ENCODE measurements at places on chromosomes 3 and 15. TPM values are rescaled to one million over a fixed set of nuclear protein-coding genes. Genes with fewer than 3 reads are reported as not detected.

- no peaks in the 10 kb centered on the region for H3K36me3 ChIP-seq
- H3K4me3 ChIP-seq: no peak overlapping the region
- no peaks in the 10 kb centered on the region for H3K4me1 ChIP-seq
- no peaks in the 10 kb centered on the region for H3K27me3 ChIP-seq
These were observed 8.9 kb upstream of the GABRB3 start for GRCh38 chr15:26781816-26782215.

GRCh38 chr3:51986010-51986947, 2.9 kb downstream of the ACY1 start:
- no peak for DNase-seq
- no peaks in the 10 kb centered on the region for H3K27me3 ChIP-seq
- peaks cover 1% of the 10 kb centered on the region for H3K36me3 ChIP-seq
- peaks cover 17% of the 10 kb centered on the region for H3K4me1 ChIP-seq
- no peak overlapping the region for H3K4me3 ChIP-seq

GRCh38 chr15:22974745-22975144, 5.4 kb downstream of the CYFIP1 start:
- H3K27me3 ChIP-seq: no peaks in the 10 kb centered on the region
- H3K4me3 ChIP-seq: no peak overlapping the region
- no peaks in the 10 kb centered on the region for H3K36me3 ChIP-seq
- no peak for DNase-seq
- H3K4me1 ChIP-seq: peaks cover 6% of the 10 kb centered on the region

The ROBO1 gene
- total RNA-seq: 42.6 TPM

The SNRPA1 gene
- total RNA-seq: 47.8 TPM

The CNOT10 gene
- total RNA-seq: 15.6 TPM

DNA sequence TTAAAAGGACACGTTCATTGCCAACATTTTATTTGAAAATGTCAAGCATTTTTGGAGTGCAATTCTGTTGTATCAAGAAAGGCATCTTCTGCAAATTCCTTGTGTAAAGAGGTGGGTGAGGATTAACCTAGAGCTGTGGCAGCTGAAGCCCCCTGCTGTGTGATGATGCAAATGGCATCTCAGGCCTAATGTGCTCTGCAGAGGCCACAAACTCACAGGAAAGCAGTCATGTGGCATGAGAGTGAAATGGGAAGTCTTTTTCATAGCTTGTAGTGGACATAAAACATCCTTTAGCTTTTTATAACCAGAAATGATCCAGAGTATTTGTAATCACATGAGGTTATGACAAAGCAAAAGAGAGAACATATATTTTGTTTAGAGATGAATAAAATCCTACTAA, 6.4 kb downstream of the CADM2 start:
- peaks cover 7% of the 10 kb centered on the region for H3K4me1 ChIP-seq
- H3K27ac ChIP-seq: no peak overlapping the region
- H3K27me3 ChIP-seq: peaks cover 17% of the 10 kb centered on the region
- no peak overlapping the region for H3K4me3 ChIP-seq

The RPL15 gene
- 1,910 TPM for total RNA-seq

The NTRK3 gene
- 0.09 TPM for total RNA-seq

The OXTR gene
- total RNA-seq: 3.8 TPM

The ZNF501 gene
- 0.85 TPM for total RNA-seq

The TTLL13 gene
- total RNA-seq: not detected

DNA sequence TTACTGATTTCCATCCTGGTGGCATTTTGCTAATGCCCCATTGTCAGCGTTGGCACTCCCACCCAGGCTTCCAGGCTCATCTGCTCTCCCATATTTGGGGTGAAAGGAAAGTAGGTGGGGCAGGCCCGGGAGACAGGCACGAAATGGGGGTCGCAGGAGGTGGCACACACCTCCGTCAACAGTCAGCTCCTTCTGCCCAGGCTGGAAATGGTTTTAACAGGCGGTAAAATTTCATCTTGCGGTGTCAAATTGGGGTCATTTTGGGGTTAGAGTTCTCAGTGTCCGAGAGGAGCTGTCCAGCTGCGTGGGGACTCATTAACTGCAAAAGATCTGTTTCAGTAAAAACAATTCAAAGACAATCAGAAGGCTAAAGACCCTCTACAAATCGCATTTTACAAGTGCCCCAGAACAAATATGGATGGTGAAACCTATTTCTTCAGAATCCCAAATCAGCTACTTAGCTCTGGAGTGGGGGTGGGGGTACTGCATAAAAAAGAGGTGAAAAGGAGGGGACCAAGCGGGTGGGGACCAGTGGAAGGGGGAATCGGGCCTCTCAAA, 4.2 kb upstream of the MEIS2 start:
- H3K4me1 ChIP-seq: peaks cover 14% of the 10 kb centered on the region
- DNase-seq: no peak
- peak overlapping the region; percentile 95 for H3K27ac ChIP-seq
- H3K27me3 ChIP-seq: peaks cover 40% of the 10 kb centered on the region

DNA sequence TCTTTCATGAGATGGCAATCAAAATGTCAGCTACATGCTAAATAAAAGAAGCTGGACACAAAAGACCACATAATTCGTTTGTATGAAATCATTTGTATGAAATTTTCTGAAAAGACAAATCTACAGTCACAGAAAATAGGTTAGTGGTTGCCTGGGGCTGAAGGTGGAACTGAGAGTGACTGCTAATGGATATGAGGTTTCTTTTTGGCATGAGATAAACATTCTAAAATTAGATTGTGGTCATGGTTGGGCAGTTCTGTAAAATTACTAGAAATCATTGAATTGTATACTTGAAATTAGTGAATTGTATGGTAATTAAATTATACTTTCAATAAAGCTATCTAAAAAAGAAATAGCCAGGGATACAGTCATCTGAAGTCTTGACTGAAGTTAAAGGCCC, 2.7 kb upstream of the DMXL2 start:
- no peaks in the 10 kb centered on the region for H3K27me3 ChIP-seq
- H3K27ac ChIP-seq: no peak overlapping the region
- H3K36me3 ChIP-seq: no peaks in the 10 kb centered on the region
- no peak for DNase-seq
- H3K4me1 ChIP-seq: peaks cover 30% of the 10 kb centered on the region
- no peak overlapping the region for H3K4me3 ChIP-seq

DNA sequence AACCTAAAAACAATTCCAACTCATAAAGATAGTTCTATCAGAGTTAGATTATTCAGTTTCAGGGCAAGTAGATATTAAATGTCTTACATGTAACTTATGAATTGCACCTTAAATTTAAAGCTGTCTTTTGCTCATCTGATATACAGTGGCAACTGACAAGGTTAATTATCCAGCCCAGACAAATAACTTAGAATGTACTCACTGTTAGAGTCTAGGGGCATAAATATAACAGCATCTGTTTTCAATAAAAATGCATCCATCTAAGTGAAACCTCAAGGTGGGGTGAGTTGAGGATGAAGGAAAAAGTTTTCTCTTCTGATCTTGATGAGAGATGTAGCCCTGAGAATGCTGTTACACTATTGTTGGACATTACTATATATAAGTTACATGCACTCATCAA, 112.6 kb downstream of the FBN1 start:
- no peak overlapping the region for H3K27ac ChIP-seq
- no peak overlapping the region for H3K4me3 ChIP-seq
- no peak for DNase-seq
- peaks cover 6% of the 10 kb centered on the region for H3K27me3 ChIP-seq
- H3K36me3 ChIP-seq: peaks cover 12% of the 10 kb centered on the region

GRCh38 chr3:170562080-170562479, 23.8 kb downstream of the SLC7A14 start:
- DNase-seq: no peak
- H3K27me3 ChIP-seq: no peaks in the 10 kb centered on the region
- no peak overlapping the region for H3K27ac ChIP-seq
- no peaks in the 10 kb centered on the region for H3K36me3 ChIP-seq
- H3K4me1 ChIP-seq: no peaks in the 10 kb centered on the region
- no peak overlapping the region for H3K4me3 ChIP-seq

- no peak overlapping the region for H3K27ac ChIP-seq
- H3K36me3 ChIP-seq: no peaks in the 10 kb centered on the region
- H3K27me3 ChIP-seq: no peaks in the 10 kb centered on the region
- DNase-seq: no peak
- peak overlapping the region; percentile 50 for H3K4me3 ChIP-seq
These were observed 69.6 kb upstream of the ATP13A3 start for GRCh38 chr3:194556086-194557056.

The FSIP1 gene
- total RNA-seq: 0.57 TPM

DNA sequence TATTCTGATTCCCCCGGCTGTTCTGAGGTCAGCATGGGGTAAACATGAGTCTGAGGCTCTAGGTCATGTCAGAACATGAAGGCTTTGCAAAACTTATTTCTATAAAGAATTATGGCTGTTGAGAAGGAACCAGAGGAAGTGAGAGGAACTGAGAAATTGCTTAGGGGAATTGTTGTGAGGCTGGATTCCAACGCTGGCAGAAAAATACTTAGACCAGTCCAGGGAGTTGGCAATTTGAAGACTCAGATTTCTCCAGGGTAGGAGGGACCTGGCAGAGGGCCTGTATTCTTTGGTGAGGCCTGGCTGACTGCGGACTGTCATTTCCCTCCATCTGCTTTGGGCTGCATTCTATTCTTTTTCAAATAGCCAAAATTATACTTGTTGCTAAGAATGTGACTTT, 155.5 kb downstream of the PLD1 start:
- H3K27me3 ChIP-seq: no peaks in the 10 kb centered on the region
- no peaks in the 10 kb centered on the region for H3K36me3 ChIP-seq
- H3K27ac ChIP-seq: peak overlapping the region; percentile 65
- H3K4me3 ChIP-seq: no peak overlapping the region

- no peak overlapping the region for H3K27ac ChIP-seq
- no peaks in the 10 kb centered on the region for H3K27me3 ChIP-seq
- H3K4me3 ChIP-seq: no peak overlapping the region
- DNase-seq: no peak
- no peaks in the 10 kb centered on the region for H3K4me1 ChIP-seq
These were observed 123.4 kb downstream of the EPHB1 start for GRCh38 chr3:134918441-134918840.

DNA sequence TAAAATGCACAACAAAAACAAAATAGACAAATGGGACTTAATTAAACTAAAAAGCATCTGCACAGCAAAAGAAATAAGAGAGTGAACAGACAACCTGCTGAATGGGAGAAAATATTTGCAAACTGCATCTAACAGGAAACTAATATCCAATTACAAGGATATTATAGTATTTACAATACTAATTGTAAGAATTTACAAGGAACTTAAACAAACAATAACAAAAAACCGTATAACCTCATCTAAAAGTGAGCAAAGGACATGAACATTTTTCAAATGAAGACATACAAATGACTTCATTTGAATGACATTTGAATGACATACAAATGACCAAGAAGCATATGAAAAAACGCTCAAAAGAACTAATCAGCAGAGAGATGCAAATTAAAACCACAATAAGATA, 66.4 kb downstream of the CSNK1G1 start:
- no peaks in the 10 kb centered on the region for H3K4me1 ChIP-seq
- H3K27ac ChIP-seq: no peak overlapping the region
- H3K4me3 ChIP-seq: no peak overlapping the region
- H3K36me3 ChIP-seq: no peaks in the 10 kb centered on the region
- no peaks in the 10 kb centered on the region for H3K27me3 ChIP-seq

DNA sequence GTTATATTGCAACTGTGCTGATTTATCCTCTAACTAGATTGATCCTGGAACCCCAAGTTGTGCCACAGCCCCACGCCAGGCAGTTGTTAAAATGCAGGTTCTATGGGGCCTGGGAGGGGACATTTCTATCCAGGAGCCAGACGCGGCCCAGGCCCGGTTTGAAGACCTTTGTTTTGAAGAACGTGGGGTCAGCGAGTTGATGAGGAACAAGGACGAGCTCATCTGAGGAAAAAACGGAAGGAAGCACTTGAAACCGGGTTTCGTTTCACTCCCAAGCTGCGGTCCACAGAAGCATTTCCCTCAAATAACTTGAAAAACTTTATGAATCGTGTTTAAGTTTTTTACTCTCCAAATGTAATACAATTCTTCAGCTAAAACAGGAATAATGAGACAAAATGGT, 76.4 kb downstream of the CHSY1 start:
- no peaks in the 10 kb centered on the region for H3K36me3 ChIP-seq
- H3K4me3 ChIP-seq: no peak overlapping the region
- no peak for DNase-seq
- no peaks in the 10 kb centered on the region for H3K27me3 ChIP-seq
- H3K27ac ChIP-seq: no peak overlapping the region

The NGLY1 gene
- total RNA-seq: 21.3 TPM

- H3K4me3 ChIP-seq: no peak overlapping the region
- no peaks in the 10 kb centered on the region for H3K27me3 ChIP-seq
- no peak for DNase-seq
- H3K36me3 ChIP-seq: no peaks in the 10 kb centered on the region
- H3K27ac ChIP-seq: no peak overlapping the region
These were observed 107.4 kb downstream of the ADAMTS17 start for GRCh38 chr15:100234158-100235029.

The LEO1 gene
- 38.3 TPM for total RNA-seq

GRCh38 chr3:3603351-3603750, 195.9 kb upstream of the LRRN1 start:
- DNase-seq: no peak
- no peak overlapping the region for H3K27ac ChIP-seq
- H3K36me3 ChIP-seq: no peaks in the 10 kb centered on the region
- no peak overlapping the region for H3K4me3 ChIP-seq

DNA sequence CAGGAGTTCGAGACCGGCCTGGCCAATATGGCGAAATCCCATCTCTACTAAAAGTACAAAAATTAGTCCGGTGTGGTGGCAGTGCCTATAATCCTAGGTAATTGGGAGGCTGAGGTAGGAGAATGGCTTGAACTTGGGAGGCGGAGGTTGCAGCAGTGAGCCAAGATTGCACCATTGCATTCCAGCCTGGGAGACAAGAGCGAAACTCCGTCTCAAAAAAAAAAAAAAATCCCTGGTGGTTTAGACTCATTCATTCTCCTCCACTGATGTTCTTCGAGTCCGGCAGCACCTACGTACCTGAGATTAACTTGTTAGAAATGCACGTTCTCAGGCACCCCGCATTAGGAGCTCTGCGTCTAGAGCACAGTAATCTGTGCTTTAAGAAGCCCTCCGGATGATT, 3.7 kb downstream of the MCTP2 start:
- peaks cover 8% of the 10 kb centered on the region for H3K4me1 ChIP-seq
- H3K36me3 ChIP-seq: no peaks in the 10 kb centered on the region
- no peak overlapping the region for H3K27ac ChIP-seq
- no peak for DNase-seq
- H3K4me3 ChIP-seq: no peak overlapping the region
- H3K27me3 ChIP-seq: no peaks in the 10 kb centered on the region

DNA sequence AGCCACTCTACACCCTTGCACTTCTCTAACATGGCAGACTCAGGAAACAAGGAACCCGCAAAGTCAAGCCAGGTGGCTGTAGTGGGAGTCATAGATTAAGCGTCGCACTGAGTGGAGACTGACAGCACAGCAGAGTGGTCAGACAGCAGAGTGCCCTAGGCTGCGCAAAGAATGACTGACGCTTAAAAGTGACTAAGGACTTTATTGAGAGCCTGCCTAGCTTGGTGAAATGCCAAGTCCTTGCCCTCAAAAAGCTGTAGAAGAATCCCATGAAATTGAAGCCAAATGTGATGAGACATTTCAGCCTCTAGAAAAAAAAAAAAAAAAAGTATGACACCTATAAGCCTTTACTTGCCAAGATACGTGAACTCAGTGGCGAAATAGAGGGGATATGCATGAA, 30.2 kb downstream of the NCEH1 start:
- H3K27ac ChIP-seq: no peak overlapping the region
- no peaks in the 10 kb centered on the region for H3K36me3 ChIP-seq
- H3K4me1 ChIP-seq: peaks cover 23% of the 10 kb centered on the region
- no peak for DNase-seq
- no peaks in the 10 kb centered on the region for H3K27me3 ChIP-seq
- H3K4me3 ChIP-seq: no peak overlapping the region

GRCh38 chr3:196652961-196653795, 13.7 kb downstream of the NRROS start:
- H3K36me3 ChIP-seq: peaks cover 19% of the 10 kb centered on the region
- H3K4me1 ChIP-seq: peaks cover 8% of the 10 kb centered on the region
- no peak overlapping the region for H3K4me3 ChIP-seq
- DNase-seq: no peak
- no peaks in the 10 kb centered on the region for H3K27me3 ChIP-seq

All from esophagus squamous epithelium (tissue), 5 donors.